ENCODE measurements at places on chromosomes 3 and 15. TPM values are rescaled to one million over a fixed set of nuclear protein-coding genes. Genes with fewer than 3 reads are reported as not detected.

EPHA3 gene
- total RNA-seq = 0.87 TPM

DPPA2 gene
- total RNA-seq = not detected

POPDC2 gene
- 0.80 TPM for total RNA-seq

KATNBL1 gene
- total RNA-seq = 35.8 TPM

ATP13A5 gene
- total RNA-seq = not detected

DNA sequence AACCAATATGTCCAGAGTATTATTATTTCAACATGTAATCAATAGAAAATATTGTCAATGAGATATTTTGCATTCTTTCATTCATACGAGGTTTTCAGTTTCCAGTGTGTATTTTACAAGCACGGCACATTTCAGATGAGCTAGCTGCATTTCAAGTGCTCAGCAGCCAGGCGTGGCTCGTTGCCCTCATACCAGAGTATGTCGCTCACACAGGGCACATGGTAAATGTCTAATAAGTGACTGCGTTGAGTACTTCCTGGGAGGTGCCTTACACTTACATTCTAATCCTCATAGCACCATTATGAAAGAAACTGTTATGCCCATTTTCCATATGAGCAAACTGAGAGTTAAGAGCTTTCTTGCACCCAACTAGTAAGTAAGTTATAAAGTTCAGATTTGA lies 47.4 kb downstream of the TMEM266 start:
- no peak overlapping the region for H3K27ac ChIP-seq
- no peaks in the 10 kb centered on the region for H3K4me1 ChIP-seq
- H3K27me3 ChIP-seq = peaks cover 21% of the 10 kb centered on the region

DNA sequence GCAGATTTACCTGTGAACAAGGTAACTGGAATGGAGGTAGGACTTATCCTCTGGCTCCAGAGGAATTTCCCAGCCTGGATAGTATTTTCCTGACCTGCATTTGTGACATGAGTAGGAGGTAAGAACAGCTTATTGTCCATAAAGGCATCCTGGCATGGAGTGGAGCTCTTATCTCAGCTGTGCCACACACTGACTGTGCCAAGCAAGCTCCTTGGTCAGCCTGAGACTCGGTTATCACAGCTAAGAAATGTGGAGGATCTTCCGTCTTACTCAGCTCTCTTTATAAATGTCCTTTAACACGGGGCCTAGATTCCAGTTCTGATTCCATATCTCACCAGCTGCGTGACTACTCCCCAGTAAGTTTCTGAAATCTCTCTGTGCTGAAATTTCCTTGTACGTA lies 38.9 kb downstream of the SLCO3A1 start:
- H3K4me3 ChIP-seq = no peak overlapping the region
- H3K36me3 ChIP-seq = no peaks in the 10 kb centered on the region
- H3K4me1 ChIP-seq = no peaks in the 10 kb centered on the region
- peaks cover 3% of the 10 kb centered on the region for H3K27me3 ChIP-seq

GRCh38 chr3:77524463-77524862 lies 484.6 kb downstream of the ROBO2 start:
- DNase-seq = no peak
- no peaks in the 10 kb centered on the region for H3K36me3 ChIP-seq
- H3K27ac ChIP-seq = no peak overlapping the region
- no peak overlapping the region for H3K4me3 ChIP-seq

- no peak for DNase-seq
- H3K4me3 ChIP-seq = no peak overlapping the region
- no peak overlapping the region for H3K27ac ChIP-seq
- peaks cover 12% of the 10 kb centered on the region for H3K27me3 ChIP-seq
- H3K36me3 ChIP-seq = no peaks in the 10 kb centered on the region
Measured at GRCh38 chr3:12349895-12350811, 61.3 kb downstream of the PPARG start.

DNA sequence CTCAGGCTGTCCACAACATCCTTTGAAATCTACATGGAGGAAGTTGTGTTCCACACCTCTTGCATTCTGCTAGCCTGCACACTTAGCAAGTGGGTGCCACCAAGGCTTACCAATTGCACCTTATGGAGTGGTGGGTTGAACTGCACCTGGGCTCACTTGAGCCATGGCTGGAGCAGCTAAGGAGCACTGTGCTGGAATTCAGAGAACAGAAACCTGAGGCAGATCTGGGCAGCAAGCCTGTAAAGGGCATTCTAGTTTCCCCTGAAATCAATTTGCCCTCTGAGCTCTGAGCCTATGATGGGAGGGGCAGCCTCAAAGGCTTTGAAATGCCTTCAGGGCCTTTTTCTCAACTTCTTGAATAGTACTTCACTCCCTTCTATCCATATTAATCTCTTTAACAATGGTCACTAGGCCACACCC lies 18.0 kb downstream of the BTLA start:
- H3K4me1 ChIP-seq = no peaks in the 10 kb centered on the region
- no peak for DNase-seq
- H3K36me3 ChIP-seq = no peaks in the 10 kb centered on the region
- H3K27me3 ChIP-seq = peaks cover 3% of the 10 kb centered on the region
- H3K4me3 ChIP-seq = no peak overlapping the region
- H3K27ac ChIP-seq = no peak overlapping the region

GRCh38 chr3:86989611-86990010 lies 1.3 kb downstream of the VGLL3 start:
- peaks cover 69% of the 10 kb centered on the region for H3K4me1 ChIP-seq
- H3K4me3 ChIP-seq = peak overlapping the region; percentile 86
- no peak for DNase-seq
- H3K27me3 ChIP-seq = no peaks in the 10 kb centered on the region
- peaks cover 13% of the 10 kb centered on the region for H3K36me3 ChIP-seq
- H3K27ac ChIP-seq = peak overlapping the region; percentile 98

DNA sequence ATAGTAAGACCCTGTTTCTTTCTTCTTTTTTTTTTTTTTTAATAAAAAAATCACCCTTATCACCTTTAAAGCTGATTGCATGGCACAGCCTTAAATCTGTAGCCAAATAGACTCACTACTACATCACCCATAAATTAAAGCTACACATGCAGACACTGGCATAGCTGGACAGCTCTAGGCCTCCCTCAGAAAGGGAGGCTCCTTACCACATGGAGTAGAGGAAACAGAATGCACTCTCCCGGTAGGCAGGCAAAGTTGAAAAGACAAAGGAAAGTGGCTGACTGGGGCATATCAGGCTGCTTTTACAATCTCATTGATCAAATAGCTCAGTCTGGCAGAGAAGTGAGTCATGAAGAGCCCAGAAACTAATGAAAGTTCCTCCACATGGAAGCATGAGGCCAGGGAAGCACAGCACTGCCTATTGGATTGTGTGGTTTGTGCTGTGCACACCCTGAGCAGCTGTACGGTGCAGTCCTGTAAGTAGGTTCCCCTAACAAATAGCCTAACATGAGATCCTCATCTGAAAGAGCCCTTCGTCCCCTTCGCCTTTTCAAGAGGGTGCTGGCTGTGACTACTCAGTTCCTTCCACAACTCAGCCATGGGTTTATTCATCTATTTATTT lies 32.7 kb upstream of the FAM98B start:
- no peaks in the 10 kb centered on the region for H3K4me1 ChIP-seq
- no peak for DNase-seq
- no peak overlapping the region for H3K4me3 ChIP-seq

DNA sequence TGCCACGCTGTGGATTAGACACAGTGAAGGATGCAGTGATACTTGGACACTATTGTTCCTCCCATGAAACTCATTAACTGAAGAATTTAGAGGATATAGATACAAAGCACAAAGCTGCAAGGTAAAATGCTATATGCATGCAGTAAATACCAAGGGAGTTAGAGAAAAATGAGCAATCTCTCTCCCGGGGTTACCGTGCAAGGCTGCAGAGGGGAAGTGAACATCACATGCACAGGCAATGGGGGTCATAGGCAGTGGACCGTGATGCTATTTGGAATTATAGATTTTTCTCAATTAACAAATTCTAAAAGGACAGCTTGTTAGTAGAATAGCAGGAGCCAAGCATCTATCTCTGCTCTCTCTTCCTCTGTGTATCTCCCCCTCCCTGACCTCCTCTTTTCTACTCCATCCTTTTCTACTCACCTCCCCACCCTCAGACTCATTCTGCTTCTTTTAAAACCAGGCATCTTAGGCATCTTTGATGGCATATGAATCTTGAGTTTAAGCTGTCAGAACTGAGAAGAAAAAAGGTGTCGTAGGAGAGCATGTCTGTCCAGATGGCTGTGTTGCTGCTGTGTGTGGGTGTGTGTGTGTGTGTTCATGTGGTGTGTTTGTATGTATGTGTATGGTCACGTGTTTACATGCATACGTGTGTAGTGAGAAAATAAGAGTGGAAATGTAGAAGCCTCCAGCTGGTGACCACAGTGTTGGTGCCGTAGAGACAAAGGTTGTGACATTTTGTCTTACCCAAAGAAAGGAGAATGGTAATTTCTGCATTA lies 339.0 kb downstream of the EPHB1 start:
- H3K27me3 ChIP-seq = no peaks in the 10 kb centered on the region
- no peaks in the 10 kb centered on the region for H3K36me3 ChIP-seq
- no peak overlapping the region for H3K27ac ChIP-seq
- H3K4me3 ChIP-seq = no peak overlapping the region
- no peak for DNase-seq
- H3K4me1 ChIP-seq = no peaks in the 10 kb centered on the region

- peaks cover 16% of the 10 kb centered on the region for H3K27me3 ChIP-seq
- H3K27ac ChIP-seq = no peak overlapping the region
- DNase-seq = no peak
- H3K4me1 ChIP-seq = no peaks in the 10 kb centered on the region
Measured at GRCh38 chr3:53949541-53949940, 57.9 kb upstream of the SELENOK start.

- DNase-seq = no peak
- no peak overlapping the region for H3K4me3 ChIP-seq
- no peak overlapping the region for H3K27ac ChIP-seq
- H3K4me1 ChIP-seq = no peaks in the 10 kb centered on the region
Measured at GRCh38 chr3:84245789-84246188, 713.0 kb upstream of the CADM2 start.

GRCh38 chr3:105353485-105354161 lies 13.1 kb upstream of the ALCAM start:
- peak overlapping the region; percentile 73 for H3K4me3 ChIP-seq
- DNase-seq = no peak
- H3K27me3 ChIP-seq = no peaks in the 10 kb centered on the region

GRCh38 chr3:29708884-29709283 lies 428.0 kb downstream of the RBMS3 start:
- no peaks in the 10 kb centered on the region for H3K27me3 ChIP-seq
- no peak for DNase-seq
- H3K27ac ChIP-seq = no peak overlapping the region

GRCh38 chr3:118808723-118809122 lies 225.9 kb downstream of the IGSF11 start:
- peaks cover 1% of the 10 kb centered on the region for H3K36me3 ChIP-seq
- H3K4me3 ChIP-seq = no peak overlapping the region
- H3K27ac ChIP-seq = no peak overlapping the region
- H3K4me1 ChIP-seq = no peaks in the 10 kb centered on the region
- DNase-seq = no peak
- peaks cover 14% of the 10 kb centered on the region for H3K27me3 ChIP-seq

DNA sequence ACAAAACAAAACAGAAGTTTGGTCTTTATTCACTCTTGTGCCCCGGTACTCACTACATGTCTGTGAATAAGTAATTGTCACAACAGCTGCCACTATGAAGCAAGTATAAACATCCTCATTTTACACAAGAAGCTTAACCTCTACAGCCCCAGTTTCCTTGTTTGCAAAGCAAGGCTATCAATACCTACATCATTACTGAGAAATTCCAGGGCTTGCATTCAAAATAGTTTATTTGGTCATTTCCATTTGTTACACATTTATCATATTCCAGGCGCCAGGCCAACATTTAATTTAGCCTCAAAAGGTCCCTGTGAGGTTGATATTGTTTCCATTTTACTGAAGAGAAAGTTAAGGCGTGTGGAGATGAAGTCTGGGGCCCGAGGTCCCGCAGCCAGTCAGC lies 161.4 kb upstream of the LRTM1 start:
- H3K36me3 ChIP-seq = no peaks in the 10 kb centered on the region
- H3K27ac ChIP-seq = no peak overlapping the region
- H3K4me1 ChIP-seq = peaks cover 4% of the 10 kb centered on the region
- peaks cover 11% of the 10 kb centered on the region for H3K27me3 ChIP-seq

DNA sequence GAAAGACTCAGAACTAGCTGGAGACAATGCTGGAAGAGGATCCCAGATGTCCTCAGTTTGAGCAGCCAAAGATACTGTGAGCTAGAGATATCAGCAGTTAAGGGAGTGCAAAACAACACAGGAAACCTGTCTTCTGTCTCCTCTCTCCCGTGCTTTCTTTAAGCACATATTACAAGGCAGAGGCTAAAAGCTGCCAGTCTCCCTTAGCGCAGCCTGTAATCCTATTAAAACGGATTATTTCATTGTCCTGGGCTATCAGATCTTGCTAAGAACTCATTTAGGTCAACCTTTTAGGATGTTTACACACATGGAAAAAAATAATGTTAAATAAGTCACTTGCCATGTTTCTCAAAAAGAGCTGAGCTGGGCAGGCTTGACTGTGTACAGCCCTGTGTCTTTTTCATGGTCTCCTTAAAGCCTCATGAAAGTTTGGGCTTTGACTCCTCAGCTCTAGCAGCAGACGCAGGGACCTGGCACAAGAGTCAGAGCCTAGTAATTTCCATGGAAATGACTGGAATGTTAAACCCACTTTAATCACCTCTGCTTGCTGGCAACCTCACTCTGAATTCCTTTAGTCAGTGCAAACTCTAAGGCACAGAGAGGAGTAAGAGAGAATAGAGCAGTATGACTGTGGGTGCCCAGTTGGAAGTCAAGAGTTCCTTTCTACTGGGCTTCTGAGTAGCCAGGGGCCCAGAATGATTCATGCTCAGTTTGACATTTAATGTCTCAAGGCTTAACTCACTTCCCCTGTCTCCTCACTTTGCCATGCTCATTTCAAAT lies 491.9 kb downstream of the NTRK3 start:
- peak overlapping the region; percentile 45 for H3K27ac ChIP-seq
- H3K27me3 ChIP-seq = no peaks in the 10 kb centered on the region
- H3K4me3 ChIP-seq = no peak overlapping the region

DNA sequence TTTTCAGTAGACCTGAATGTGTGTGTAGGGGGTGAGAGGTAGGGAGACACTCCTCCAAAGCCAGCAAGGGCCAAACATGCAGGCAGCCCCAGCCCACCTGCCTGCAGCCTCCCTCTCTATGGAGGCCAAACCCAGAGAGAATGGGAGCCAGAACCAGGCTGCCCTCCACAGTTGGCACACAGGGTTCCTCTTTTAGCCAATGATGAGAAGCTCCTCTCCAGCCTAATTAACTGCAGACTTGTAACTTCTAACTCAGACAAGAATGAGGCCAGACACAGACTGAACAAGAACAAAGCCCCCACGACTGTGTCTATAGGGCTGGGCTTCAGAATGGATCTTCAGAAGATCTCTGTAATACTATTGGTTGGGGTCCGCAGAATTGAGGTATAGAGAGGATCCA lies 12.3 kb upstream of the TLE3 start:
- H3K36me3 ChIP-seq = peaks cover 2% of the 10 kb centered on the region
- DNase-seq = peak; percentile 35
- H3K27ac ChIP-seq = no peak overlapping the region

- no peak for DNase-seq
- no peaks in the 10 kb centered on the region for H3K36me3 ChIP-seq
- H3K27me3 ChIP-seq = peaks cover 6% of the 10 kb centered on the region
- peak overlapping the region; percentile 73 for H3K27ac ChIP-seq
- H3K4me3 ChIP-seq = no peak overlapping the region
Measured at GRCh38 chr15:76177491-76178040, 117.8 kb downstream of the TMEM266 start.

GRCh38 chr3:149738876-149739275 lies 13.4 kb downstream of the COMMD2 start:
- no peak overlapping the region for H3K4me3 ChIP-seq
- H3K27me3 ChIP-seq = no peaks in the 10 kb centered on the region
- H3K27ac ChIP-seq = peak overlapping the region; percentile 14
- peaks cover 38% of the 10 kb centered on the region for H3K4me1 ChIP-seq
- DNase-seq = no peak
- peaks cover 12% of the 10 kb centered on the region for H3K36me3 ChIP-seq
